ENCODE measurements at places on chromosomes 3 and 15. TPM values are rescaled to one million over a fixed set of nuclear protein-coding genes. Genes with fewer than 3 reads are reported as not detected.

GRCh38 chr15:69623392-69624154 is 171.0 kb downstream of the RPLP1 start:
- no peaks in the 10 kb centered on the region for H3K36me3 ChIP-seq
- DNase-seq = no peak

DNA sequence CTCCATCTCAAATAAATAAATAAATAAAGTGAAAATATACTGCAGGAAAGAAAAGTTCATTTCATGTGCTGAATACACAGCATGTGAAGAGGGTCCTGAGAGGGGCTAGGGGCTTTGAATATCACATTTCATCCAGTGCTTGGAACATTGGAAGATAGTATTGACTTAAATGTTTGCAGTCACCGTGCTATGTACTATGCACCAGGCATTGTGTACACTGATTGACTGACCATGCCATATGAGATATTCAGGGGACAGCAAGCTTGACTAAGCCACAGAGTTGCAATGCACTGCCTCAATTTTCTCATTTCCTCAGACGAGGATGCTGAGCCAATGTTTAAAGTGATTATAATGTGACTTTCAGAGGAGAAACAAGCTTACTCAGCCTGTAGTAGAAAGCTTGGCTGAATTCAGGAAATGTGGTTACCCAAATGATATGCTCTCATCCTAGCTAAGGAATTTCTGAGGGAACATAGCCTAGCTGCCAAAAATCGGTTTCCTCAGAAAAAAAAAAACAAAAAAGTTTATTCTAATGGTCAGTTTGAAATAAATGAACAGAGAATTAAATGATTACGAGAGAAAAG is 557.9 kb downstream of the FGF12 start:
- H3K4me1 ChIP-seq = no peaks in the 10 kb centered on the region
- no peaks in the 10 kb centered on the region for H3K27me3 ChIP-seq
- no peak overlapping the region for H3K4me3 ChIP-seq
- H3K27ac ChIP-seq = no peak overlapping the region

DNA sequence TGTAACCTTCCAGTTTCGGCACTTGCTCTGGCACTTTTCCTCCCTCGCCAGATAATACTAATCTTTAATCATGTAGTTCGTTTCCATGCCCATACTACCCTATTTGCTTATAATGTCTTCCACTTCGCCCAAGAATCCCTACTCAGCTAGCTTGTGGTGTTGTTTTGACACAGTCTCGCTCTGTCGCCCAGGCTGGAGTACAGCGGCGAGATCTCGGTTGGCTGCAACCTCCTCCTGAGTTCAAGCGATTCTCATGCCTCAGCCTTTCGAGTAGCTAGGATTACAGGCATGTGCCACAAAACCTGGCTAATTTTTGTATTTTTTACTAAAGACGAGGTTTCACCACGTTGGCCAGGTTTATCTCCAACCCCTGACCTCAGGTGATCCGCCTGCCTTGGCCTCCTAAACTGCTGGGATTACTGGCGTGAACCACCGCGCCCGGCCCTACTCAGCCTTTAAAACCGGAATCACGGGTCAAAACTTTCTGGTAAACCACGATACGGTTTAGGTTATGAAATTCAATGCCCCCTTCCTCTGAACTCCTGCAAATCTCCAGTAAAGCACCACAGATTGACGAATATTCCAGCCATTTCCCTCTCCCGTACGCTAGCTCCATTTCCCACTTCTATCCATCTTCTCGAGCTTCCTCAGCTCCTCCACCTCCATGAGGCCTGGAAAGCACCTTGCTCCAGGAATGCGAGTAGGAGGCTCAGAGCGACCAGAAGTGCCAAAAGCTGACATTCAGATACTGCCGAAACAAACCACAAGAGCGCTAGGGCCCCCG is 878 bp upstream of the RAD51 start:
- peak overlapping the region; percentile 98 for H3K27ac ChIP-seq
- no peaks in the 10 kb centered on the region for H3K27me3 ChIP-seq
- H3K36me3 ChIP-seq = no peaks in the 10 kb centered on the region

MESP1 gene
- total RNA-seq = 11.7 TPM

- H3K36me3 ChIP-seq = no peaks in the 10 kb centered on the region
- no peak overlapping the region for H3K4me3 ChIP-seq
- DNase-seq = no peak
- no peaks in the 10 kb centered on the region for H3K4me1 ChIP-seq
- no peak overlapping the region for H3K27ac ChIP-seq
Measured at GRCh38 chr3:183360971-183361624, 67.3 kb downstream of the MCF2L2 start.

TMEM40 gene
- total RNA-seq = 3.0 TPM

Measured in psoas muscle (tissue), 8 donors.